ENCODE measurements at places on chromosomes 6 and 20.

GRCh38 chr6:53280207-53280606 lies 68.5 kb downstream of the ELOVL5 start:
- no peak for DNase-seq
- peaks cover 13% of the 10 kb centered on the region for H3K36me3 ChIP-seq
- H3K4me1 ChIP-seq: peaks cover 49% of the 10 kb centered on the region
- H3K27ac ChIP-seq: no peak overlapping the region
- H3K27me3 ChIP-seq: no peaks in the 10 kb centered on the region
- H3K4me3 ChIP-seq: no peak overlapping the region

- DNase-seq: no peak
- H3K27ac ChIP-seq: no peak overlapping the region
- no peak overlapping the region for H3K4me3 ChIP-seq
- H3K4me1 ChIP-seq: no peaks in the 10 kb centered on the region
Observed at GRCh38 chr6:10375391-10375969, 39.4 kb downstream of the TFAP2A start.

GRCh38 chr6:66161546-66162108 lies 454.6 kb upstream of the EYS start:
- no peaks in the 10 kb centered on the region for H3K27me3 ChIP-seq
- H3K4me1 ChIP-seq: no peaks in the 10 kb centered on the region
- no peak for DNase-seq

- no peaks in the 10 kb centered on the region for H3K4me1 ChIP-seq
- no peak overlapping the region for H3K4me3 ChIP-seq
Observed at GRCh38 chr20:6818033-6818808, 50.7 kb downstream of the BMP2 start.
